ENCODE measurements at places on chromosomes 13 and 19. TPM values are rescaled to one million over a fixed set of nuclear protein-coding genes. Genes with fewer than 3 reads are reported as not detected.
A peak's percentile ranks its signal among the peaks of the same experiment; 100 is the strongest.

Gene PSG7
- not detected for total RNA-seq

Gene ZNF222
- 2.3 TPM for total RNA-seq

Gene SIGLEC5
- not detected for total RNA-seq

Gene ZNF443
- total RNA-seq: 3.2 TPM

Gene FPR3
- not detected for total RNA-seq

GRCh38 chr13:46389457-46390451 lies 2.7 kb upstream of the RUBCNL start:
- peak; percentile 30 for DNase-seq
- H3K27ac ChIP-seq: no peak overlapping the region
- H3K4me3 ChIP-seq: no peak overlapping the region

DNA sequence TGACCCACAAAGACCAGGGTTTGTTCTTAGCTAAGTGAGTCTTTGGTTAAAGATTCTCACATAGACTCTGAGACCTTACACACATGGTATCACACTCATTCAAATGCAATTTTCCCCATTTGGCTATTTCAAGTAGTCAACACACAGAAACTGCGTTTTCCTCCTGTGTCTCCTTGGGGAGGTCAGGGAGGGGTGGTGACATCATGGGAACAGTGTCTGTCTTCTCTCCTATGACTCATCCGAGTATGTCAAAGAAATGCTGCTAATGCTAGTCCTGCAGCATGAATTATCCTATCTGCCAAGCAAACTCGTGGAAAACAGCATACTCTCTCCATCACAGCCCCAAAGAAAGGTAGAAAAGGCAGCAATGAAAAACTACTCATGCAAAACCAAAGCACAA lies 100.2 kb downstream of the ENOX1 start:
- peaks cover 10% of the 10 kb centered on the region for H3K27me3 ChIP-seq
- no peak overlapping the region for H3K27ac ChIP-seq
- no peaks in the 10 kb centered on the region for H3K36me3 ChIP-seq
- DNase-seq: no peak
- H3K4me3 ChIP-seq: no peak overlapping the region

GRCh38 chr19:28332351-28332750 lies 880.6 kb downstream of the UQCRFS1 start:
- H3K27ac ChIP-seq: no peak overlapping the region
- no peak overlapping the region for H3K4me3 ChIP-seq
- DNase-seq: no peak
- no peaks in the 10 kb centered on the region for H3K4me1 ChIP-seq

DNA sequence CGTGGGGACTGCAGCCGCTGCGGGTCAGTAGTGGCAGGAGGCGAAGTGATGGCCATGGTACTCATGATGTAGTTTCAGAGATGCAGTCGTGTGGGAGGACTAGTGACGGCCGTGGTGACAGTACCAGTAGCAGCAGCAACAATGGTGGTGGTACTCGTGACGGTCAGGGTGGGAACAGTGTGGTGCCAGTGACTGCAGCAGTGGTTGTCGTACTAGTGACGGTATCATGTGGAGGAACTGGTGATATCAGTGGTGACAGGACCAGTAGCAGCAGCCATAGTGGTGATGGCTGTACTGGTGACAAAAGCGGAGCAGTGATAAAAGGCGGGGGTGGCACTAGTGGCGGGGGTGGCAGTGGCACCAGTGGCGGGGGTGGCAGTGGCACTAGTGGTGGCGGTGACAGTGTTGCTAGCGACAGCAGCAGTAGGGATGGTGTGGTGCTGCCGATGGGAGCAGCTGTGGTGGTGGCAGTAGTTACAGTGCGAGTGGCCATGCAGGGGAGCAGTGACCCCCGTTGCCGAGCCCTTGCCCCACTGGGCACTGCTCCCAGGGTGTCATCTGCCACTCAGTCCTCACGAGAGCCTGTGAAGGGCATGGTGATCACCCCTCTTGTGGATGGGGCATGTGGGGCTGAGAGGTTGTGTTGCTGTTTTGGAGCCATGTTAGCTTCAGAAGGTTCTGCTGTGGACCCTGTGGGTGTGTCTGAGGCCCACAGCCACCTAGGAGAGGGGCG lies 22.7 kb downstream of the ADPRHL1 start:
- no peaks in the 10 kb centered on the region for H3K36me3 ChIP-seq
- no peak overlapping the region for H3K4me3 ChIP-seq
- H3K27me3 ChIP-seq: no peaks in the 10 kb centered on the region
- no peak overlapping the region for H3K27ac ChIP-seq
- no peaks in the 10 kb centered on the region for H3K4me1 ChIP-seq
- DNase-seq: no peak

DNA sequence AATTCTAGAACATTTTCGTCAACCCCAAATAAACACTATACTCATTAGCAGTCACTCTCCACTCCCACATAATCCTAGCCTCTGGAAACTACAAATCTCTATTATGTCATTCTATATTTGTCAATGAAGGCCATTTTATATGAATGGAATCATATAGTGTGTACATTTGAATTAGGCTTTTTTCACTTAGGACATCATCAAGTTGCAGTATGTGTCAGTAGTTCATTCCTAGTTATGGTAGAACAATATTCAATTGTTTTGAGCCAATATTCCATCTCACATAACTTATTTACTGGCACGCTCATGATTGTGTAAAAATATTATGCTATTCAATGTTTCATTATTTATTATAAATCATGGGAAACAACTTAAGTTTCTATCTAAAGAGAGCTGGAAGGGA lies 1610.4 kb upstream of the MIR17HG start:
- no peak for DNase-seq
- no peak overlapping the region for H3K27ac ChIP-seq
- H3K27me3 ChIP-seq: no peaks in the 10 kb centered on the region
- H3K4me1 ChIP-seq: no peaks in the 10 kb centered on the region

GRCh38 chr13:27348461-27348860 lies 76.0 kb upstream of the GTF3A start:
- DNase-seq: no peak
- H3K27ac ChIP-seq: no peak overlapping the region
- H3K27me3 ChIP-seq: peaks cover 7% of the 10 kb centered on the region
- no peak overlapping the region for H3K4me3 ChIP-seq
- H3K36me3 ChIP-seq: no peaks in the 10 kb centered on the region

- peaks cover 14% of the 10 kb centered on the region for H3K27me3 ChIP-seq
- no peak overlapping the region for H3K27ac ChIP-seq
- no peak for DNase-seq
- no peaks in the 10 kb centered on the region for H3K36me3 ChIP-seq
Observed at GRCh38 chr13:38952827-38953226, 37.8 kb downstream of the STOML3 start.

DNA sequence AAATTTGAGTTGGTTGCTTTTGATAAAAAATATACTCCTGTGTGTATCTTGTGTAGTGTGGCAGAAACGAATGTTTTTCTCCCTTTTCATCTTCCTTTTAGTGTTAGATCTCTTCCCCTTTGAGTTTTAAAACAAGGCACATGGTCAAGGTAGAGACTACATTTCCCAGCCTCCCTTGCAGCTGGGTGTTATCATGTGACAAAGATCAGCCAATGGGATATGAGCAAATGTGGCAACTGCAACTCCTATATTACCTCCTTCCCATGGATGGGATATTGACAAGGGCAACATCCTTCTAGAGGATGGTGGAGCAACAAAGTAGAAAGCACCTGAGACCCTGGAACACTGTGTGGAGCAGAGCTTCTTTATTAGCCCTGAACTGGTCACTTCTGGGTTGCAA lies 42.4 kb downstream of the ADGRE3 start:
- H3K4me3 ChIP-seq: no peak overlapping the region
- no peaks in the 10 kb centered on the region for H3K36me3 ChIP-seq
- H3K27me3 ChIP-seq: peaks cover 2% of the 10 kb centered on the region

- no peaks in the 10 kb centered on the region for H3K36me3 ChIP-seq
- no peak overlapping the region for H3K4me3 ChIP-seq
- H3K27me3 ChIP-seq: peaks cover 19% of the 10 kb centered on the region
- no peak for DNase-seq
- H3K4me1 ChIP-seq: no peaks in the 10 kb centered on the region
Observed at GRCh38 chr19:33293255-33294057, 8.9 kb downstream of the CEBPA start.

Data from activated CD8-positive, alpha-beta T cell treated with anti-CD3 and anti-CD28 coated beads for 36 hours (primary cell).